NCI-H1417 treated with DMSO at 0.1 percent for 48 hours (cell line): ENCODE measurements at places on chromosomes 3 and 15.
A peak's percentile ranks its signal among the peaks of the same experiment; 100 is the strongest.

GRCh38 chr3:186178412-186178811 is 69.5 kb upstream of the ETV5 start:
- no peak for DNase-seq

DNA sequence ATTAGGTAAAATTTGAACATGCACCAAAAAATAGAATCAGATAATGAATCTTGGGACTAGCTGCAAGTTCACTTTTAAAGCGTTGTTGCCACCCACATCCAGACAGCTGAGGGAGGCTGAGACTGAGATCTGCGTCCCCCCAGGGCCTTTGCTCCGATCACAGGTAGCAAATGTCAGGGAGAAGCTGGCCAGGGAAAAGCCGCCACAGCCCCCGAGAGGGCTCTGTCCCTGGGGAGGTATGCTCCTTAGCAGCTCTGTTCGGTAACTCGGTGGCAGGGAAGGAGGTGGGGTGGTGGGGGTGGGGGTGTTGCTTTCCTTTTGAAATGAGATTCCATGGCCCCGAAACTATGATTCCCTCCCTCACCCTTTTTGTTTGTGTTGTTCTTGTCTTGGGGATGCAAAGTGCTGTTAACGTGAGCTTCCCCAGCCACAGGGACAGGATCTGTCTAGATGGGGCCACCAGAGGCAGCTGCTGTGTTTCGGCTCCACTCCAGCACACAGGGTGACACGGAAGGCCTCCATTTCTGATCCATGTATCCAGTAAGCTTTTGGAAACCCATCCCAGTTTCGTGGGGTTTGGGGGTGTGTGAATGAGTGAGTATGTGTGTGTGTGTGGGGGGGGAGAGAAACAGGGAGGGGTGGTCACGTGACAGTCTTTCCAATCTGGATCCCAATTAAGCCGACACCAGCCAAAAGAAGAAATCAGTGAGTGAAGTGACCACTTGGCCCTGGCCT is 1.1 kb upstream of the MINAR1 start:
- no peak for DNase-seq

DNA sequence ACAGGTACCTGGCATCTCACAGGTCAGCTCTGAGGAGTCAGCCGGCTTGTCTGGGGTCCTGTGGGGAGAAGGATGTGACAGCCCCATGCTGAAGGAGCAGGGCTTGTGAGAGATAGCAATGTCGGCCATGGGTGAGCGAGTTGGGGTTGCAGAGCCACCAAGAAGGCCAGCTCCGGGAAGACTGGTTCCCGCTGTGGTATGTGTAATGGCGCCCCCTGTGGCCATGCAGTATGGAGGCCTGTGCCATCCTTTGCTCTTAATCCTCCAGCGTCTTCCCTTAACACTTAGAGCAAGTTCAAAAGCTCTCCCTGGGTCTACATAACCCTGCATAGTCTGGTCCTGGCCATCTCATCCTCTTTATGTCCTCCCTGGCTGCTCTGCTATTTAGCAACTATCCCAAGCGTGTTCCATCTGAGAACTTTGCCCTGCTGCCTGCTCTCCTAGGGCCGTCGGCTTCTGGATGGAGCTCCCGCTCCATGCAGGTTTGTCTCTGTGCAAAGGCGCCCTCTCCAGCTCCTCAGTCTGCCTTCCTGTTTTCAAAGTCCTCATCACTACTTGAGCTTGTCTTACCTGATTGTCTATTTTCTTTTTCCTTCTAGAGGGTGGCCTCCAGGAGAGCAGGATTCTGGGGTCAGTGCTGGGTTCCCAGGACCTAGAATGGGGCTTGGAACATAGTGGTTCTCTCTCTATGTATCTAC is 40.8 kb upstream of the IQCF6 start:
- DNase-seq: no peak

- no peak for DNase-seq
Observed at GRCh38 chr15:68200016-68200861, 4.9 kb downstream of the CALML4 start.

DNA sequence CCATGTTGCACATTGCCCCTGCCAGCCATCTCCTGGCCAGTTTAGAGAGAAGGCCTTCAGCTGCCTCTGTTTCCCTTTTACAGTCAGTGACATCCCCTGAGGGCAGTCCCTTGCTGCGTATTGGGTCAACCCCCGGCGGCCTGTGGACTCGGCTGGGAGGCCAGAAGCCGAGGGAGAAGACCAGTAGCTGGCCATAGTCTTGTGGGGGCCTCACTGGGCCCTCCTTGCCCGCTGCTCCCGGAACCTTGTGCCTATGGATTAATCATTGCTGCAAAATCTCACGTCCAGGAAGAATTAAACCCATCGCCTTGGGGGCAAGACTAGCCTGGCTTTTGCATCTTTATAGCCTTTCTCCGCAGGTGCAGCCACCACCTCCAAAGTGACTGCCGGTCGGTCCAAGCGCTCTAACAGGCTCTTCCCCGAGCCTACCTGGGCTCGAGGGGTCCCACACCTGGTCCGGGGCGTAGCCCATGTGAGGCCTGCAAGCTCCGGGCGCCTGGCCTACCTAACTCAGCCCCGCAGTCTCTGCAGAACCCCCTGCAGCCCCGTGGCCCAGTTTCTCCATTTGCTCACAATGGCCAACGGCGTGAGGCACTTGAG is 870 bp upstream of the CHAC1 start:
- DNase-seq: no peak

GRCh38 chr3:125357032-125357658 is 18.0 kb downstream of the ZNF148 start:
- DNase-seq: no peak

GRCh38 chr15:47570451-47570850 is 146.9 kb upstream of the SEMA6D start:
- no peak for DNase-seq

GRCh38 chr3:100136921-100137320 is 22.6 kb upstream of the FILIP1L start:
- no peak for DNase-seq

GRCh38 chr3:154034797-154035330 is 86.3 kb upstream of the ARHGEF26 start:
- no peak for DNase-seq

DNA sequence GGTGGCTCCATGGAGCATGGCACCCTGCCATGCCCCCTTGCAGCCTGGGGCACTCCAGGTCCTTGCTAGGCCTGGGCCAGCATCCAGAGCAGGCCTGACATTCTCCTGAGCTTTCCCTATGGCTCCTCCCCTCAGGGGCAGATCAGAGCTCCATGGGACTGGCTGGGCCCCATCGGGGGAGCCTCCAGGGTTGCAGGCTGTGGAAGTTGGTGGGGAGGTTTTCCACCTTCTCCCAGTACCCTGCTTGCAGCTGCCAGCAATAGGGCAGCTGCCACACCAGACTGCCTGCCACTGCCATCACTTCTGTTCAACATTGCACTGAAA is 75.7 kb upstream of the TP63 start:
- DNase-seq: no peak

- DNase-seq: no peak
Observed at GRCh38 chr3:153768561-153769469, 352.4 kb upstream of the ARHGEF26 start.

DNA sequence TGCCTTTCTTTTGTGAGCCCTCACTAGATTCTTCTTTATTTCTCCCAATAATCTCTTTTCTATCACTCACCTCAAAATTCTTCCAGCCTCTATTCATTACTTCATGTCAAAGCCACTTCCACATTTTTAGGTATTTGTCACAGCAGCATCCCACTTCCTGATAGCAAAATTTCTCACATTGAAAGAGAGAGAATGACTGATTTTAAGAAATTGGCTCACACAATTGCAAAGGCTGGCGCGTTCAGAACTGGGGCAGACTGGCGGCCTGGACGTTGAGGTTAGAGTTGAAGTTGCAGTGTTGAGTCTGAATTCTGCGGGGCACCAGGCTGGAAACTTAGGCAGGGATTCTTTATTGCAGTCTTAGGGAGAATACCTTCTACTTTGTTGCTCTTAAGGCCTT is 117.9 kb downstream of the LRRC28 start:
- no peak for DNase-seq

DNA sequence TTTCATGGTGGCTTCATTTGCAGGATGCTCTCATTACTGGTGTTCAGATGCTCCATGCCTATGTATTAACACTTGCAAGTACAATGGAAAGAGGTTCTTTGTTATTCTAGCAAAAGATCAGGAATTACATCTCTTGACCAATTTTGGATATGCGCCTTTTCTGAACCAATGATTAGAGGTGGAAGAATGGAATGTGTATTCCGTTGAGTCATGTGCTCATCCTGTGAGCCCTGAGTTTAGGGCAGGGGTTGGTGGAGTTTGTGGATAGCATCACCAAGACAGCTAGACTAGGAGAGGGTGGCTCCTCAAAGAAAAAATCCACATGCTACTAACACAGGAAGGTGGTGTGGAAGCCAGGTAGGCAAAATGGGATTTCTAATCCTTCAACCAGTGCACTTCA is 80.7 kb upstream of the SLC25A26 start:
- no peak for DNase-seq

- DNase-seq: no peak
Observed at GRCh38 chr3:65939801-65940246, 98.9 kb downstream of the MAGI1 start.

- DNase-seq: no peak
Observed at GRCh38 chr3:122184591-122184929, 1.1 kb downstream of the CASR start.

DNA sequence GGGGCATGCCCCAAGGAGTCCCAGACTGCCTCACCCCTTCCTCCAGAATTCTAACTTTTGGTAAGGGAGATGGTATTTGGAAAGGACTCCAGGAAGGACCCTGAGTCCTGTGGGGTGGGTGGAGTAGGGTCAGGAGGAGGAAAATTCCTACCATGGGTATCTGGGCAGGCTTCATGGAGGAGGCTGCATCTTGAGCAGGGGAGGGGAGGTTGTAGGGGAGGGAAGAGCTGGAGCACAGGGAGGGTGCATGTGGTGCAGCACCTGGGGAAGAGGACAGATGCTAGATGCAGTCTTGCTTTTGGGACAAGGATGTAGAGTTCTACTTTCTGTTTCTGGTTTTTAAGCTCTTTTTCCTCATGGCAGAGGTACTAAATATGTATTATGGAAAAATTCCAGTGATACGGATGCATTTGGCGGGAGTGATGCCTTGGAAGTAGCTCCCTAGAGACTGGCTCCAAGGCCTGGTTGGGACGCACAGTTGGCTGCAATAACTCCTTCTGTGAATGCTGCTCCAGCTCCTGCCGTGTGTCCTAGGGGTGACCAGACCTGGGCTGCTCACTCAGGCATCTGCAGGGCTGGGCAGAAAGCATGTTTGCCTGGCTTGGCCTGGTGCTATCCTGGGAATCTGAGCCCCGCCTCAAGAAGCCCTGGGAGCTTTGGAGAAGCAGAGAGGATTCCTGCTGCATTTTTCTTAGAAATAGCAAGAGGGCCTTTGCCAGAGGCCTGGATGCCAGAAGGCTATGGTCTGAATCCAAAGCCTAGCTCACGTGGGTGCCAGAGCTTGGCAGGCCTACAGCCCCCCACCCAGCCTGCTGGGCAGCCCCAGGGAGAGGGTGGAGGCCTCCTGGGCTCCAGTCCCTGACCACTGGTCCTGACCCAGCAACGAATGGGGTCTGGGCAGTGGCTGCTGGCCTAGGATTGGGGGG is 10.1 kb downstream of the SEMA3F start:
- no peak for DNase-seq

DNA sequence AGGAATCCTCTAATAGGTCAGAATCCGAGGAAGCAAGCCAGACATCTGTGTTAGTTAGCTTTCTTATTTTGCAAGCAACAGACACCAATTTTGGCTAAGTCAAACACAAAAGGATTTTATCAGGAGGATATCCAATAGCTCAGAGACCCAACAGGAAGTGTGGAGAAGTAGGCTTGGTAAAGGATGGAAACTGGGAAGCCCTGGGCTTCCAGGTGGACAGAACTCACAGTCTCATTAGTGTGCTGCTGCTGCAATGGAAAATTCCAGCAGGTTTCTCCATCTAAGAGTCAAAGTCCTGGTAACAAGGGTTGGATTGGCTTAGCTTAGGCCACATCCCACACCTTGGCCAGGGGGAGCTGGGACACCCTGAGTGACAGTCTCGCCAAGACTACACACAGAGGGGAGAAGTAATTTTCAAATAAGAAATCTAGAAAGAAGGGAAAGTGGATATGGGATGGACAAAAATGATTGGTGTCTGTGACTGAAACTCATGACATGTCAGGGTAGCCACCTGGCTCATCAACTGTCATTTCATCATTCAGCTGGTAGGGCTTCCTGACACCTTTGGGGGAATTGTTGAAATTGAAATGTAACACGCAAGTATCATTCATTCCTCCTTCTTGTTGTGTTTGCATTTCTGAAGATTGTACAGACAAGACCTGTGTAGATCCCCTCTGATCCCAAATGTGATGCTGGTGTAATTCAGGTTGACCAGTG is 158.6 kb downstream of the THSD4 start:
- DNase-seq: no peak

DNA sequence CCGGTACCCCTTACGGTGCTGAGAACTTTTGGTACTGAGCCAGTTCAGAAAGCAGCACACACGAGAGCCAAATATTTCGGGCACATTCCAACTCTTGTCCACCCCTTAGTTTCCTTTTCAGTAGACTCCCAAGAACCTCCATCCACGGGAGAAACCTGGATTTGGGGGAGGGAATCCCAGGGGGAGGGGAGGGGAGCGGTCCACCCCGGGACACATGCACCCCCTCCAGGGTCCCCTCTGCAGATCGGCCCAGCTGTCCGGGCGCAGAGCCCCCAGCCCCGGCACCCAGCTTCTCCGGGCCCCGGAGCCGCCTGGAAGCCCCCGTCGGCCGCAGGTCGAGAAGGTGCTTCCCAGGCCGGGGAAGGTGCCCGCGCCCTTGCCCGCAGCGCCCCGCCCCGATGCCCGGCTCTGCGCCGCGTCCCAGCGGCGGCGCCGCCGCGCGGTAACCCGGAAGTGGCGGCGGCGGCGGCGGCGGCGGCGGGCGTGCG is 455 bp upstream of the ABHD17C start:
- DNase-seq: no peak

DNA sequence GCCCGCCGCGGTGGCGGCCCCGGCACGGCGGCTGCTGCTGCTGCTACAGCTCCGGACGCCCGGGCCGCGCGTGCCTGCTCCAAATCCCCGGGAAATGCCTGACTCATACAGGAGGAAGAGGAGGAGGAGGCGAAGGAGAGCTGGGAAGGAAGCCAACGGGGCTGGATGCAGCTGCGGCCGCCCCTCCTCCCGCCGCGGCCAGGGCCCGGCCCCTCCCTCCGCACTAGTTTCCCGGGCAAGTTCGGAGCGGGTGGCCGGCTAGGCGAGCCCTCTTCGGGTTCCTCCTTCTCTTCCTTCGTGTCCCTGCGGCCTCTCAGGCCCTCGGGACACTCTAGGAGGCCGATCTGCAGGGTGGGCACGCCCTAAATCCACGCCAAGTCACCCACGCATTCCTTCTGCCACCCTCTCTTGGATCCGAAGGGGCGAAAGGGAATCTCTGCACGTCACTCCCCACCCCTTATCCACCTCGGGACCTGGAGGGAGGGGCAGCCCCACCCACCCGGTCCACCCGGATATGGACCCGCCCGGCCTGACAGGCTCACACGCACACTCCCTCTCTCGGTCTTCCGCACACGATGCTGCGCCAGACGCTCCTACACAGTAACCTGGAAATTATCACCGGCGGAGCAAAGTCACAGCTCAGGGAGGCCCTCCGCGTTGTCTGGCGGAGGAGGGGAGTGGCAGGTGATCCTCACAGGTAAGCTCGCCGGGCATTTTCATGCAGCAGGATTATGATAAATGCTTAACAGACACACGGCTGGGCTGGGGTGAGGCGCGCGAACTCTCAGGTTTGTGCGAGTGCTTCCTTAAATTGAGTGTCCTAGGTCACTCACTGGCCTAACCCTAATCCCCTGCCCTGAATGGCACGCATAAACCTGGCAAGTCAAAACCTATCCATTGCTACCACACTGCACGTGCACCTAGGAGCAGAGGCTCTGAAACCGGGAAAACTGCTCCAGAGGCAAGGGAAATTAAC is at the start of the genes OSBPL10 and ZNF860:
Gene OSBPL10 (minus strand): TSS at position 57 of the 976 bp plus-strand sequence. CDS start 83 bp downstream, outside the sequence.
Gene ZNF860 (plus strand): TSS at position 545 of the 976 bp plus-strand sequence. CDS start 7,330 bp downstream, outside the sequence.
- DNase-seq: peak; percentile 22

GRCh38 chr3:25783661-25784512 is 644 bp upstream of the NGLY1 start:
- DNase-seq: no peak

GRCh38 chr15:48006031-48006511 is 114.7 kb upstream of the SLC24A5 start:
- DNase-seq: no peak
